ENCODE measurements at places on chromosomes 6 and 20. TPM values are rescaled to one million over a fixed set of nuclear protein-coding genes. Genes with fewer than 3 reads are reported as not detected.

- no peak for DNase-seq
These were observed 102.0 kb downstream of the BTBD3 start for GRCh38 chr20:12019715-12020114.

GRCh38 chr6:106849120-106849519 lies 125.4 kb downstream of the CD24 start:
- DNase-seq: no peak

- no peak for DNase-seq
These were observed 4.6 kb upstream of the REV3L start for GRCh38 chr6:111487661-111488060.

DNA sequence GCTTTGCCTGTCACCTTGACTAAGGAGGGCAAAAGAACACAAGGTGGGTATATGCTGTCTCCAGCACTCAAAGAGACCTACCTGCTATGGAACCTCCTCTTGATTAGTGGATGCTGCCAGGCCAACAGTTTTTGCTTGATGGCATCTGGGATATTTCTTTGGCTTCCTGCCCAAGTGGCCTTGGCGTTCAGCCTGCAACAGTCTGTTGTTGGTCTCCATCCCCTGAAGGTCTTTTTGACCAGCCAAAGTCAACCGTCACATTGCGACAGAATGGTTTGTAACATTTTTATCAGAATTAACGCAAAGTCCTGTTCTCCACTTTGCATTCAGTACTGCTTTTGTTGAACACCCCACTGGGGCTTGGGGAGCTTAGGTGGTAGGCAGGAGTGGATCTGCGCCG lies 37.1 kb downstream of the SERPINB1 start:
- DNase-seq: no peak

DNA sequence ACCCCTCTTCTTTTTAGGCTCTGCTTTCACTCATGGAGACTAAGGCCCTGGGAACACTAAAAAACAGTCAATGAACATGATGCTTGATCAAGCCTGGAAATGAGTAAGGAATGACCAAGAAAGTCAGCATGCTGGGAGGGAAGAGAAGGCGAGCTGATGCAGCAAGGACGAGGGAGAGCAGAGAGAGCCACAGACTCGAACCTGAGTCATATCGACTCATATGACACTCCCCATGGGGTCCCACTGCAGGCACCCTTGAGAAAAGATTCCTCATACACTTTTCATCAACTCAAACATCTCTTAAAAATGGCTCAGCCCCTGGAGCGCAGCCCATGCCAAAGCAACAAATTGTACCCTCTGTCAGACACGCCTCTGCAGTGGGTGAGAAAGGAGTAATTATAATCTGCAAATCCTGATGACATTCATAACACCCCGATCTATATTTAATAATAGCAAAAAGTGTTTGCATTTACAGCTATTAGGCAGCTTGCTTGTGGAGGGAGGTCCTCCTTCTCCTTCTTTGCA lies 127.2 kb downstream of the F13A1 start:
- DNase-seq: no peak

- no peak for DNase-seq
These were observed 3.2 kb upstream of the HLA-DMB start for GRCh38 chr6:32943864-32944649.

- DNase-seq: peak; percentile 92
These were observed 3.8 kb downstream of the SPAG4 start for GRCh38 chr20:35619196-35620095.

DNA sequence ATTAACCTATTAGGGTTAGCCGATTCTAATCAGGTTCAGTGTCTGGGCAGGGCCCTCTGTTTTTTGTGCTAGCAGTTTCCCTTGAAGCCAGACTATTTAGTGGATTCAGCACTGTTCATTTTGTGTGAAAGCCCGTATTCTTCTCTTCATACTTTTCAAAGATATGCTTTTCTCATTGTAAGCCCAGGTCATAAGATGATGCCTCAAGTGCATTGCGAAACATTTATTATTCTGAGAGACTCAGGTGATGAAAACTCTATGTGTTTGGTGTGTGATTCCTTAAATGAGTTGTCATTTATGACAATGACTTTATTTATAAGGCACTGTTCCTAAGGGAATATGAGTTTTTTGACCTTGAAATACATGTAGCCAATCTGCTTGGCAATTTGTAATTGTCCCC lies 851.0 kb upstream of the FLRT3 start:
- DNase-seq: no peak

- DNase-seq: no peak
These were observed 20.7 kb upstream of the BPIFA2 start for GRCh38 chr20:33147299-33147698.

GRCh38 chr20:61989741-61990140 lies 75.9 kb downstream of the TAF4 start:
- no peak for DNase-seq

GRCh38 chr20:2640899-2641298 lies 11.5 kb upstream of the NOP56 start:
- DNase-seq: no peak

GRCh38 chr6:73207221-73207837 lies 18.0 kb downstream of the KHDC1L start:
- DNase-seq: no peak

GRCh38 chr6:116027801-116028200 lies 32.9 kb downstream of the FRK start:
- no peak for DNase-seq

GRCh38 chr20:12293900-12294299 lies 376.2 kb downstream of the BTBD3 start:
- DNase-seq: no peak

- no peak for DNase-seq
These were observed 57.4 kb upstream of the TFAP2D start for GRCh38 chr6:50655848-50656453.

DNA sequence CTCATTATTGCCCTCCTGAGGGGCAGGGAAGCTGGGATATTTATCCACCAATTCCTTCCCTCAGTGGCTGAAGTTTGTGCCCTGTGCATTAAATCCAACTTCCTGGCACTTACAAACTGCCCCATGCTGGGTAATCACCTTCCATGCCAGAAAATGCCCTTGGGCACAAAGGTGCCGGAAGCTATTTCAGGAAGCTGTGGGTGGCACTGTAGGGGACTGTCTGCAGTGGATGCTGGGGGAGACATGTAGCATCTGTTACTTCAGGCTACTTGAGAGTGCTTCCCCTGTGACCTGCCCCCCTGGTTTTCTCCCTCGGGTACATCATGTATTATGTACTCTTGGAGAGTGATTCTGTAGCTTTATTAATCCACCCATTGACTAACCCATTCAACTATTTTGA lies 24.7 kb upstream of the RALGAPA2 start:
- DNase-seq: no peak

DNA sequence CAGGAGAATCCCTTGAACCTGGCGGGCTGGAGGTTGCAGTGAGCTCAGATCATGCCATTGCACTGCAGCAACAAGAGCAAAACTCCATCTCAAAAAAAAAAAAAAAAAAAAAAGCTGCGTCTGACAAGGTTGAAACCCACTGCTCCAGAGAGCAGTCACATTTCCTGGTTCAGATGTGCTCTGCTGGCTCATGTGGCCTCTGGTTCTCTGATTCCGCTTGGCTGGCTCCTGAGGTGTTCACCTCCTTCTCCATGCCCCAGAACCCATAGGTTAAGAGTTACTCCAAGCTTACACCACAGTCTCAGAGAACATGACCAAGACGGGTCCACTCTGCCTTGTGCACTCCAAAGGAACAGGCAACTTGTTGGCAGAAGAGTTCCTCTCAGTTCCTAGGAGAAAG lies 8.8 kb upstream of the CNR1 start:
- DNase-seq: no peak

DNA sequence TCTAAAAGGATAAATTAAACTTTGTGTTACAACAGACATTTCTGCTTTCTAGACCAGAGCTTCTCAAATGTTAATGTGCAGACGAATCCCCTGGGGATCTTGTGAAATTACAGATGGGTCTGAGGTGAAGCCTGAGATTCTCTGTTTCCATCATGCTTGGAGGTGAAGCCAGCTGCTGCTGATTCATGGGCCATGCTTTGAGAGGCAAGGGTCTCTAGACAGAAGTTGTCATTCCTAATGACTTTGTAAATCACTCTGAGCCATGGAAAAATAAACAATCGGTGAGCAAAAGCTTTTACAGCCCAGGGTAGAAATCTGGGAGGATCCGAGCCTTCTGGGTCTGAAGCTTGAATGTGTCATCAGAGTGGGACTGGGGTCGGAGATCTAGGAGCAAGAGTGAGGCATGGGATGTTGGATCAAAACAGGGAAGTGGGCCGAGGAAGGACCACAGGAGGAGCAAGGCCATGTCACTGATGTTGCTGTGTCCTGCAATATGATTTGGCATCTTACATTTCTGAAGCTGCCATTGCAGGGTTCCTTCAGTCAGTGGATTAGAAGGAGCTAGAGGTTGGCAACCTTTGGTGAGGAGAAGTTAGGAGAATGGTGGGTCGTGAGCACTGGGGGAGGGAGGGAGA lies 77.3 kb downstream of the TRMT11 start:
- DNase-seq: no peak

DNA sequence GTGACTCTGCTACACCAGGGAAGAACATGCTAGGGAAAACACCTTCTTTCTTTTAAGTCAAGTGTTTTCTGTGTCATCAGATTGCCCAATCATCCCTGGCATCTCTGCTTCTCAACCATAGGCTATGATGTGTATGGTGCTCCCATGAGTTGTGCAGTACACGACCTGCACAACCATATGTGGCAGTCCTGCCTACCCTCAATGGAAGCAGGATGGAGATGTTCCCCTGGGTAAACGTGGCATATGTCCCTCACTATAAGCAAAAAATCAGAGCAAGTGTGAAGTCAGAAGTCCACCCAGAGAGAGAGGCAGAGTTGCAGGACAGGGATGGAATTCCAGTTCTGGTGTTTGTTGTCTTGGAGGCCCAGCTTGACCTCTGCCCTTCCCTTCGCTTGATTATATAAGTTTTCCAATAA lies 10.3 kb upstream of the SNHG17 start:
- no peak for DNase-seq

DNA sequence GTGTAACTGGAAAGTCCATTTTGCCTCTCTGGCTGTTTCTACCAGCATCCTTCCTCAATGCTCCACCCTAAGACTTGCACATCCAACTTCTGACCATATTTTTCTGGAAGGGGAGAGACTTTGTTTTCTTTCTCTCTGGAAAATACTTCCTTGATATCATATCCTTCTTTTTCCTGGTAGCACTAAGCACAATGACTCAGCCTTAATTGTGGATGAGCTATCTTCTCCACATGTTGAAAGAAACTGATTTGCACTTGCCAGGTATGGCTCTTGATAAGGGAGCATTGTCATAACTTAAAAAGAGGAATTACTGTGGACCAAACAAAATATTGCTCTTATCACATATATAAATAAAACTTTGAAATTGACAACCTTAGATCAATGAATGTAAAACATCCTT lies 30.1 kb upstream of the IBTK start:
- no peak for DNase-seq

GRCh38 chr6:90494067-90494780 lies 92.6 kb downstream of the MAP3K7 start:
- DNase-seq: no peak

DNA sequence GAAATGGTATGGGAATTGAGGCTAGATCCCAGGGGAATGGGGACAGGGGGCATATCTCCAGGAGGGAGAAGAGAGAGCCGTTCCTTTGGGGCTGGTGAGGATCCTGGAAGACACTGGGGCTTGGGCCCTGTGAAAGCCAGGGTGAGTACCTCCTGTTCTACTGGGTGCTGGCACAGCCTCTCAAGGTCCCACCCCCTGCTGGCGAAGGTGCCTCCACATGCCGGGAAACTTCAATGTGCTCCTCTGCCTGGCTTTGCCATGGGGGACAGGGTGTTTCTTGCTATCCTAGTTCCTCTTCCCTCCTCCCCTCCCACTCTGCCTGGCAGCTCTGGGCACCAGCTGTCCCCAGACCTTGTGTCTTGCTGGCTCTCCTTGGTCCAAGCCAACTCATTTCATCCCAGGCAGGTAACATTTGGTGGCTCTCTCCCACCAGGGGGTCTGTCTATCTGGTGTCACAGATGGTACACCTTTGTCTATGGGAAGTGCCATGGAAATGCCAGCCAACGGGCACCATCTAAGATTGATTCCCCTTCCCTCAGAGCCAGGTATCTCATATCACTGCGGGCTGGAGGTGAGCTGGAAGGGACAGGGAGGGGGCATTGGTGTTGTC lies 56.8 kb downstream of the MDGA1 start:
- DNase-seq: peak; percentile 53

DNA sequence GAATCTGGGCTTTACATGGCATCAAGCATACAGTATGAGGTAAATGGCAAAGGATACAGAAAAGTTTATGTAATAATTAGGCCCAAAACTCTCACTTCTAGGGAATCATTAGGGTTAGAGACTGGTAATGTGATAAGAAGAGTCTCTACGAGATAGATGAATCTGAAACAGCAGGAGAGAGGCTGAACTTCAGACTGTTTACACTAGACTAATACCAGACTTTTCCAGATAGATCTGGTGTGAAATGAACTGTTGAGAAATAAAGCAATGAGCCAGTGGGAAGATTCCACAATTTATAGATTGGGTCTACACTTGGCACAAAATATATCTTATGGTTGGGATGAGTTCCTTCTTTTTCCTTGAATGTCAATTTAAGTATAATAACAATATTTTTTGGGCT lies 134.3 kb downstream of the MAN1A1 start:
- no peak for DNase-seq

GRCh38 chr20:7523288-7523687 lies 417.0 kb downstream of the HAO1 start:
- DNase-seq: no peak

DNA sequence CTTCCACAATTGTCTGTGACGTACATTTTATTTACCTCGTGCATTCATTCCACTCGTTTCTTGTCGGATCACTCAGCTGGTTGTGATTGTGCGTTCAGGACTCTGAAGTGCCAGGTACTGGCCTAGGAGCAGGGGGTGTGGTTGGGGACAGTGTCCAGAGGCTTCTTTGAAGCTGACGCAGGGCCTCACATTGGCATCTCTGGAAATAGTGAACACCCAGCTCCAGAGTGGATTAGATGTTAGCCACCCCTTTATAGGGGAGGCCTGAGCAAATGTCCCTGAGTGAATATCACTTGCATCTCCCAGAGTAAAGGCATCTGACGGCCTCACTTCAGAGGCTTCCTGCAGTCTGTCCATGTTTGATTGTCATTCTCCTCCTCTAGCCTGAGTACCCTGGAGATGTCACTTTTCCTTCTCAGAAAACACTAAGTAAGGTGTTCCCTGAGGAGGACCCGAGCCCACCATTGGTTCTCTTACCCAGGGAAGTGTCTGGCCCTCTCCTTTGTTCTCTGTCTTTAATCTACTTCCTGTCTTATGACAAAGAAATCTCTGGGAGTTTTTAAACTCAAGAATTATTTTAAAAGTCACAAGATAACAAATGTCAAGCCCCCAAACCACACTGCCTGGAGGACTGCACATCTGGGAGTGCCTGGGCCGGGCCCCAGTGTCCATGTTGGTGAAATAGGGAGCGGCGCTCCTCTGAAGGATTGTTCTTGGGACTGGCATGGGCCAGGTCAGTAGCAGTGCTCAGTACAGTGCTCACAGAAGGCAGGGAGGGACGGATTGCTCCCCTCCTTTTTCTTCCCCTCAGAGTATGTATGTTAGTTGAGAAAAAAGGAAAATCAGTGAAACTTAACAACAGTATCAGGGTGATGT lies 10.8 kb downstream of the STX16 start:
- no peak for DNase-seq

- peak; percentile 87 for DNase-seq
These were observed 25.8 kb upstream of the TMEM217 start for GRCh38 chr6:37283671-37284151.

FAM83C gene
- not detected for total RNA-seq

MAP7 gene
- total RNA-seq: 2.7 TPM

HCK gene
- total RNA-seq: 12.7 TPM

PNPLA1 gene
- total RNA-seq: 0.14 TPM

IFT52 gene
- total RNA-seq: 30.1 TPM

MAS1 gene
- 0.42 TPM for total RNA-seq

ARG1 gene
- 1.8 TPM for total RNA-seq

BMP2 gene
- 5.3 TPM for total RNA-seq

SLC35F1 gene
- total RNA-seq: 3.6 TPM
